ENCODE measurements at places on chromosomes 11 and 22.

DNA sequence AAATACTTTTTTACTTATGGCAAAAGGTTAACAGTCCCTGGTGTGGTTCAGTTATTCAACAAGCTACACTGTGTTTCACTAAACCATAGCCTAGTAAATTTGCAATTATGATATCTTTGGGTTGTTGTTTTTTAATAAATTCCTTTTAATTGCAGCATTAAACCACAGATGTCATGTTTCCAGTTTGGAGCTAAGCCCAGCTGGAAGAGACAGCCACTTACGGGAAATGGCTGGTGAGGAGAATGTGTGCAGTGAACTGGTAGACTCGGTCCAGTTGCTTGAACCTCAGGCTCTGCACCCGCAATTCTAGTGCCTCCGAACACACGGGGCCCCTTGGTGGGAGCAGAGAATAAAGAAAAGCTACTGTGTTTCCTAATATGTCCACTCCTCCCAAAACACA lies 70.8 kb downstream of the WNT11 start:
- DNase-seq: no peak

DNA sequence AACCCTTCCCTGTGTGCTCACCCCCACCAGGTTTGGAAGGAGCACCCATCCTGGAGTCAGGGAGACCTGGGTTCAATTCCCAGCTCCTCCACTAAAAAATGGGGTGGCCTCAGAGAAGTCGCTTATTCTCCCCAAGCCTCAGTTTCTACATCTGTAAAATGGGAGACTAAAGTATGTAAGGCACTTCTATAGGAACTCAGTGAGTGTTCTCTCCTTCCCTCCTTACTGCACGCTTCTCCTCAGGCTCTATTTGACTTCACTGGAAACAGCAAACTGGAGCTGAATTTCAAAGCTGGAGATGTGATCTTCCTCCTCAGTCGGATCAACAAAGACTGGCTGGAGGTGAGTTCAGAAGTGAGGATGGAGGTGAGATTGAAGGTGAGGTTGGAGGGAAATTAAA lies 11.3 kb downstream of the NCF4 start:
- no peak for DNase-seq

GRCh38 chr11:8247312-8247711 lies 16.4 kb downstream of the LMO1 start:
- DNase-seq: peak; percentile 27

- DNase-seq: no peak
Observed at GRCh38 chr11:102874852-102875251, at the start of gene MMP12. Gene MMP12 (minus strand): TSS chr11:102874982. CDS start chr11:102874937, 45 bp downstream.

DNA sequence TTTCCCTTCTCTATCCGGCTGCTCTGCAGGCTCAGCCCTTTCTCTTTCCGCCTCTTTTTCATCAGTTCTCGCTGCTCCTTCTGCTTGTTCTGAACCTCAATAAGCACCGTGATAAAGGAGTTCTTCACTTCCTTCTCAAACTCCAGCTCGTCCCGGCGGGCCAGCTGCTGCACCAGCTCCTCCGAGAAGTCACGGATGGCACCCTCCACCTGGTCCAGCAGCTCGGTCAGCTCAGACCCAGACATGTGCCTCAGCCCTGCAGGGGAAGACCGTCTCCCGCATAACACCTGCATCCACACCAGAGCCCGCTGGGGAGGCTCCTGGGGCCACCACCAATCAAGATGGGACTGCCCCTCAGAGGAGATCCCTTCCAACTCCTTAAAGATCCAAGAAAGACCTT lies 40.2 kb downstream of the FEZ1 start:
- no peak for DNase-seq

DNA sequence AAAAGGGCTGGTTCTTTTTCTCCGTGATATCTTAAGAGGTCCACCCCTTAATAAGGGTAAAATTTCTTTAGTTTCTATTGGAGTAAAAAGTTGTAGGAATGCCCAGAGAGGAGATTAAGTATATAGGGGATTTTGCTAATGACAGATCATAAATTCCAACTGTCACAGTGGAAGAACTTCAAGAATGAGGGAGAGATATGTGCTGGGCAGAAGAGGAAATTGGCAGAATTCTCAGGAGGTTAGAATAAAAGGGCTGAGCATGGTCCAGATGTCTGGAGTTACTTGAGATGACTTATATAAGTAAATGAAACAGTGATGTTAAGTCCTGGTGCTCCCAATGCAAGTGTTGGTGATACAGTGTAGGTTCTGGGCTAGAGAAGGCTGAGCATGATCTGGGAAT lies 417.6 kb upstream of the ARHGAP42 start:
- no peak for DNase-seq

GRCh38 chr11:107665018-107665417 lies 46.8 kb downstream of the SLN start:
- no peak for DNase-seq

GRCh38 chr22:24066865-24067264 lies 55.8 kb downstream of the CABIN1 start:
- DNase-seq: no peak

GRCh38 chr11:4699697-4700435 lies 2.2 kb upstream of the OR51E2 start:
- no peak for DNase-seq

GRCh38 chr11:35967042-35967441 lies 23.2 kb downstream of the LDLRAD3 start:
- no peak for DNase-seq

DNA sequence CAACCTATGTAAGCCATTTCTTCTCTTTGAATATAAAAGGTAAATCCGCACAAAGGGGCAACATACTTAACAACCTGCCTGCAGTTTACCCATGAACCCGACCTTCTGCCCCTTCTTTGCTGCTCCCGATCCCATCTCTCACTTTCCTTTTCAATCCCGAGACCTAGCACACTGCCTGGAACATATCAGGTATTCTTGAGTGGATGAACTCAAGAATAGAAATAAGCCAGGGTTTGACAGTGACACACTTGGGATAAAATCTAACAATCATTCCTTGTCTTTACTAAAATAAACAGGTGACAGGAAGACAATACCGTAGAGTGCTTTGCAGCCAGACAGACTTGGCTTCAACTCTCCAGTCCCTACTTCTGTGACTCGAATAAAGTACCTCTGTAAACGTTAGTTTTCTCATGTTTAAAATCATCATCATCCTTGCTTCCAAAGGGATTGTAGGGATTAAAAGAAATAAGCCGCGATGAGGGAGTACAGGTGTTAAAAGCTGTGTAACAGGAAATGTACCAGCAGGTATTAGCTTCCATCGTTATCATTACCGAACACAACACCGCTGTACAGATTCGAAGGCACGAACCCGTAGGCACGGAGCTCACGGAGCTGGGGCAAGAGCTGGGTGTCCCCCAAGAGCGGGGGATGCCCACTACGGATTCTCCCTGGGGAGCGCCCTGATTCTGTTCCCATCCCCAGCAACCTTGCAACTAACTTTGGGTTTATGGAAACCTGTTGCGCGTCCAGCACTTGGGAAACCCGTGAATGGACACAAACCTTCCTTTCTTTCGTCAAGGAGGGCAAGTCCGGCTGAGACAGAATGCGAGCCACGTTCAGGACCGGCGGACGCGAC lies 720 bp downstream of the UFD1 start:
- DNase-seq: peak; percentile 21

DNA sequence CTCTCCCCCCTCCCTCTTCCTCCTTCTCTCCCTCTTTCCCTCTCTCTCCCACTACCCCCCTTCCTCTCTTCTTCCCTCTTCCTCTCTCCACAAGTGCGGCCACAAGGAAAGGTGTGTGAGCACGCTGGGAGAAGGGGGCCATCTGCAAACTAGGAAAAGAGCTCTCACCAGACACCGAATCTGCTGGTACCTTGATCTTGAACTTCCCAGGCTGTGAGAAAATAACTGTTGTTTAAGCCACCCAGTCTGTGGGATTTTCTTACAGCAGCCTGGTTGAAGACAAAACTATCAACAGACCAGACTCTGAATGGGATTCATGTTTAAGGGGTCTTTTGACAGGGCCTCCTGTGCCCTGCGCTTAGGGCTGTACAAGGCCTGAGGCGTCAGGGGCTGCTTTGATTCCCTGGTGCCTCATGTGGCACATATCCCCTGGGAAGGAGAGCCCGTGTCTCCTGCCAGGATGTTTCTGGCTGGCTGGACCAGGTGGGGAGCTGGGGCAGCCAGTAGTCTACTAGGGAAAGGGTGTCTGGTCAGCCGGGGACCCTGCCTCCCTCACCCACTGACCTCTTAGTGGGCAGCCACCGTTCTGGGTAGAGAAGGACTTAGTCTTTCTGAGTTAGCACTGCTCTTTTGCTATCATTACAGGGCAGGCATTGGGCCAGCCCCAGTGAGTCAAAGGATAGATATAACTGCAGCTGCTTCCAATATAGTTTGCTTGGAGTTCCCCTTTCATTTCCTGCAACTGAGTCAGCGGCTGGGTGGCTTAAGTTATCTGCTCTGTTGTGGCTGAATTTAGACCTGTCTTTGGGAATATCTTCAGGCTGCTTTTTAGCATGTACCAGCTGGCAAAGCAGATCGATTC lies 6.2 kb downstream of the PANX1 start:
- DNase-seq: peak; percentile 42

DNA sequence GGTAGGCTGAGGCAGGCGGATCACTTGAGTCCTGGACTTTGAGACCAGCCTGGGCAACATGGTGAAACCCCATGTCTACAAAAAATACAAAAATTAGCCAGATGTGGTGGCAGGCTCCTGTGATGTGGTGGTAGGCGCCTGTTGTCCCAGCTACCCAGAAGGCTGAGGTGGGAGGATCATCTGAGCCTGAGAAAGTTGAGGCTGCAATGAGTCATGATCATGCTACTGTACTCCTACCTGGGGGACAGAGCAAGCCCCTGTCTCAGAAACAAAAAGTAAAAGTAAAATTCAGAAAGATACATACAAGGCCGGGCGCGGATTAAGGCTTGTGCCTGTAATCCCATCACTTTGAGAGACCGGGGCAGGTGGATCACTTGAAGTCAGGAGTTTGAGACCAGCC lies 6.3 kb downstream of the LDHAL6A start:
- no peak for DNase-seq

GRCh38 chr11:64207256-64208085 lies 950 bp downstream of the FERMT3 start:
- peak; percentile 86 for DNase-seq

GRCh38 chr11:119727523-119728151 lies 1.4 kb downstream of the NECTIN1 start:
- no peak for DNase-seq

GRCh38 chr11:103730131-103730940 lies 306.1 kb upstream of the DDI1 start:
- no peak for DNase-seq

DNA sequence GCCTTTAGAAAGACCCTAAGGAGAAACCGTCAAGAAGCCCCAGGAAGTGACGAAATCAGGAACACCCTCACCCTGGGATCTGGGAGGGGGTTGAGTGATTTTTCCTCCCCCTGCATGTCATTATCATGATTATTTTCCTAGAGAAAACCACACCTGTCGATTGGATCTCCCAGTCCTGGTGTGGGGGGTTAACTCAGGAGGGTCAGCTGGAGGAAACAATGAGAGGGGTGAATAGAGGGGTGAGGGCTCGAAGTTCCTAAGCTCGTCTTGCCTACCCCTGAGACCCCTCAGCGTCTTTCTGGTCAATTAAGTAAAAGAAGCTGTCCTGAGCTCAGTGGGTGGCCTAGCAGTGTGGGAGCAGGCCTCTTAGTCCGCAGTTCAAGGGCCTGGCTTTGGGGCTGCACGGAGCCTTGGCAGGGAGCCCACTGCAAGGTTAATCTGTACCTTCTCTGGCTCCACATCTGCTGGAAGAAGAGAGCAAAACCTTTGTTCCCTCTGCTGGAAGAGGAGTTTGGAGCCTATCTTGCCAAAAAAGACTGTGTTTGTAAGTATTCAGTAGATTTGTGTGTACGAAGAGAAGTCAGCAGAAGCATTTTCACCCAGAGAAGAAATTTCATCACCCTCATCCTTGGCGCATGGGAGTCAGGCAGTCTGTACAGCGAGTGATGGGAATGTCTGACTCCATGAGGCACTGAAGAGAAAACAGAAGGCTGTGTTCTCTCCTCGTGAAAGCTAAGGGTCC lies 34.2 kb upstream of the FTH1 start:
- no peak for DNase-seq

DNA sequence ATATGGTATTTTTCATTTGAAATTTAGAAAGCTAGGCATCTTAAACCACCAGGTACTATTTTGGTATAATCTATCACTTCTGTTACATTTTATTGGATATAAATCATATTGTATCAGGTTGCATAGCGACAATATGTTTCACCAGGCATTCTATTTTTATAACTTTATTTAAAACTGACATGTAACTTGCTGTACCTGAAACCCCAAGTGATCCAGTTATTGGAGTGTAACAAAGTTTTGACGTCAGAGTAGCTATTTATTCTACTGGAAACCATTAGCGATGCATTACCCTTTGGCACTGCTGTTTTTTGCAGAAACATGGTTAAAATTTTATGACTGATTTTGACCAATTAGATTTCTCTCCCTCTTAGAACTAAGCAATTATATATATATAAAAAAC lies 160.7 kb downstream of the METTL15 start:
- DNase-seq: no peak

- DNase-seq: no peak
Observed at GRCh38 chr11:122360875-122361274, 244.9 kb upstream of the BLID start.

GRCh38 chr11:45385844-45386243 lies 99.7 kb upstream of the SYT13 start:
- DNase-seq: no peak

DNA sequence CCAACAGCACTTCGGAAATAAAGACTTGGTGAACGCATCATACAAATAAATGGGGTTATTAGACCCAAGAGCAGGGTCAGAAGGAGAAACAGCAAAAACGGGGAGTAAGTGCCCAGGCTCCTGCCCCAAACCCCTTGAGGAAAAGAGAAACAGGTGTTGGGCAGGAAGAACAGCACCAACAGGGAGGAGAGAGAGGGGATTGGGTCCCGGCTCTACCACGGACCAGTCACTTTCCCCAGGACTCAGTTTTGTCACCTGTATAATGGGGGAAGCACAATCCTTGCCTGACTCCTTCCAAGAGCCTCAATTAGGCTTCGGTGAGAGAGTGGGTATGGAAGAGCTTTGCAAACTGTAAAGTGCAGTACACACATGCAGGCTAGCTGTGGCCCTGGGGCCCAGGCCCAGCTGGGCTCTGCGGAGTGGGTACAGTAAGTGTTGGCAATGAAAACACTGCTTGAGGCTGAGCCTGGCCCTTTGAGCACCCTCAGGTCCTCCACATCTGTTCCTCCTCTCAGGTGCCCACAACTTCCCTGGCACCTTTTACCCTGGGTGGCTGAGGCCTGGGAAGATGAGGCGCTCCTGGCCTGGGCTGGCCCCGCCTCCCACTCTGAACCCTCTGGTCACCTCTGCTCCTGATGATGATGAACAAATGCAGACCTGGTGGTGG lies 8.9 kb downstream of the SLC29A2 start:
- DNase-seq: no peak
